Stimulated activated naive B cell treated with anti-CD40 and anti-IgM and Interleukin-4, amounts not matched to agents 10 μg/mL and 1 μg/mL and 100 μg/mL, for 72 hours (primary cell): ENCODE measurements at places on chromosomes 2 and 18.

- no peak for DNase-seq
Measured at GRCh38 chr2:109258376-109258775, 129.4 kb downstream of the SH3RF3 start.

GRCh38 chr2:220185766-220186305 is 558.4 kb downstream of the SLC4A3 start:
- DNase-seq, result no peak

DNA sequence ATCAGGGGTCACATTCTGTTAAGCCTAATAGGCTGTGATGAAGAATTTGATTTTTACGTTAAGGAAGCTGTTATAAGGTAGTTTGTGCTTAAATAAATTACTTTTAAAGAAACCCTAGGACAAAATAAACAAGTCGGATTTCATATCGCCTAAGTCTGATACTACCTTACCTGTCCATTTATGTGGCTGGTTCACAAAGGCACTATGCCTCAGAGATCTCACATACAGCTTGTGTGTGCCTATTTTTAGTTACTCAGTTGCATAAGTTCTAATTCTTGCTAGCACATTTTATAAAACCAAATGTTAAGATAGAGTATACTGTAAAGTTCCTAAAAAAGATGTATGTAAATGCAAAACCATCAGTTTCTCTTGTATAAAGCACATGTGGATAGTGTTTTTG is 40.0 kb downstream of the AGFG1 start:
- DNase-seq, result no peak

GRCh38 chr2:233385489-233386044 is 31.3 kb downstream of the DGKD start:
- DNase-seq, result peak; percentile 68

DNA sequence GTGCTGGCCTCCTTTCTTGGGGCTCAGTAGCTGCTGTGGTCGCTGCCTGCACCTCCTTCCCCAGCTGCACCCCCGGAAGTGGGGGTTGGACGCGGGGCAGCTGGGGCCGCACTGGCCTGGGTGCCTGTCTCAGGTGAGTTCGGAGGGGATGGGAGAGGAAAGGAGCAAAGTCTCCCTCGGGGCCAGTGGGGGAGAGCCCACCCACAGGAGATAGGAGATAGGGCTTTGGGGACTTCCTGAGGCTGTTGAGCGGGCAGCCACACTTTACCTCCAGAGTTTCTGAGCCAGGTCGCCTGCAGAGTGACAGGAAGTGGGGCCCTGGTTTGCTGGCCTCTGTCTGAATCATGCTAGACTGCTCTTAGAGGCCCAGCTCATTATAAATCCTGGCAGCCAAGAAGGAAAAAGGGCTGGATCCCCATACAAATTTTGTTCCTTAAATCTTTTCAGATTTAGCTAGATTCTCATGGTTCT is 8.1 kb downstream of the MBP start:
- DNase-seq, result no peak

- peak; percentile 67 for DNase-seq
Measured at GRCh38 chr18:76822506-76823160, at the start of gene ZNF236. TSS of gene ZNF236 (plus strand) at chr18:76822557. CDS start at chr18:76822608, 51 bp downstream.

GRCh38 chr2:112893752-112894151 is 17.2 kb upstream of the IL37 start:
- DNase-seq, result no peak

GRCh38 chr2:233342301-233342700 is 12.0 kb upstream of the DGKD start:
- no peak for DNase-seq

DNA sequence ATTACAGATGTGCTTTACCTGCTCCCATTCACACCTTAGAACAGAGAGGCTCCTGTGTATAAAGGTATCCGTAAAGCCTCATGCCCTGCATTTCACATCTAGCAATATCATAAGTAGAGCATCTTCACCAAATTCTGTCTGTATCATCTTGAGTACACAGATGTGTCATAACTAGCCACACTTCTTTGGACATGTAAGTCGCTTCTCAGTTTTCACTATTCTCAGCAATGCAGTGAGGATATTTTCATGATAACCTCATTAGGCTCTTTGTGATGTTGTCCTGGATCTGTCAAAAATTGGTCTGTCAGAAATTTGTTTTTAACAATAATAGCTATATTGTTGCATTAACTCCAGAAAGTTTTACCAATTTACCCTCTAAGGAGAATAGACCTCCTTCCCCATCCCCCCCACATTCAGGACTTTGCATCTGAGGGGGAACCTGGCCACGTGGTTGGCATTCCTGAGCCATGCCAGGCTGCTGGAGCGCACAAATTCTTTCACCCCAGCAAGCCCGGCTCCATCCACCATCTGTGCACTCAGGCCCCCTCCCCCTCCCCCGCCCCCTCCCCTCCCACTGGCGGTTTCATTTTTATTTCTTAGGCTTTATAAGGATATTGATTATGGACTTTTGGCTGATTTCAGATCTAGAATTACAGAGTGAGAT is 34.1 kb downstream of the AGAP1 start:
- no peak for DNase-seq

GRCh38 chr2:136191041-136191440 is 73.1 kb upstream of the CXCR4 start:
- no peak for DNase-seq

GRCh38 chr2:216478151-216478550 is 20.5 kb upstream of the RPL37A start:
- no peak for DNase-seq

GRCh38 chr2:238420878-238421694 is 5.6 kb upstream of the ASB1 start:
- no peak for DNase-seq

DNA sequence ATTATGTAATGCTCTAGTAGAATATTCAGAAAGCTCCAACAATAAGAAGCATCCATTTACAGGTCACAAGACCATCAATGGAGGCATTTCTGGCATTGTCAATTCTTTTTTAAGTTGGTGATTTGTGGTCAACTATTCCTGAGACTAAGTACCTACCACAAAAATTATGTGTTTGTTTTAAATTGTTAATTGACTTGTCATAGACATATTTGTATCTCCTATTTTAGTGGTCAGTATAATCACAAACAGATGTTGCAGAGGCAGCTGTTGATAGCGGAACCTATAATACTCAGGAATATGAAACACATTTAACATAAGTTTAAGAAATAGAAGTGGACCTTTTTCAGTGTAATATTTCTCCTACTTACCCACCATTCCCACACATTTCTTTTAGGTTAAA is 430.1 kb downstream of the CCDC85A start:
- no peak for DNase-seq

DNA sequence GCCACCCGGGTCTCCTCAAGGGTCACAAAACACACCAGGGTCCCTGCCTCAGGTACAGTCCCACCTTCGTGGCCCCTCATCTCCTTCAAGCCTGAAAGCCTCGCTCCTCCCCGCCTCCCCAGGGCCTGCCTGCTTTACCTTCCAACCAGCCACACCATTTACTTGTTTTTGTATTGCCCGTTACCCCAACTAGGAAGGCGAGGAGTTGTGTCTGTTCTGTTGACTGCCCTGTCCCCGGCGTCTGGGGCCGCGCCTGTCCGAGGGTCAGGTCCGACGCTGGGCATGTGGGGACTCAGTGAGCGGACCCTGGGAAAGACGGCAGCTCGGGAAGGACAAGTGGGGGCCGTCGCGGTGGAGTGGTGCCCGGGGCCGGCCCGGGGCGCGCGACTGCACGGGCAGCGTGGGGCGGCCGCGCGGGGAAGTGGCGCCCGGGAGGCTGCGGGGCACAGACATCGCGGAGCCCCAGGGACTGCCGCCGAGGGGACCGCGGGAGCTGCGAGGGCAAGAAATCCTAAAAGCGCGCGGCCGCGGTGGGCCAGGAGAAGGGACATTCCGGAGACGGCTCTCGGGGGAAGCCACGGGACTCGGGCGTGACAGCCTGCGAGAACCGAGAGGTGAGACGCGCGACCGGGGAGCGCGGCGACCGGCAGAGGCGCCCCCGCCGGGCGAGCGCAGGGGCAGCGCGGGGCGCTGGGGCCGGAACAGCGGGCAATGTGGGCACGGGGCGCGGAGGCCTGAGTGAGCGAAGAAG is 797 bp upstream of the GRHL1 start:
- peak; percentile 44 for DNase-seq

GRCh38 chr2:43082903-43083677 is 143.3 kb downstream of the ZFP36L2 start:
- DNase-seq, result no peak

GRCh38 chr2:119283873-119284331 is 60.3 kb downstream of the STEAP3 start:
- DNase-seq, result no peak

GRCh38 chr2:8986327-8986976 is 17.0 kb downstream of the MBOAT2 start:
- DNase-seq, result no peak

DNA sequence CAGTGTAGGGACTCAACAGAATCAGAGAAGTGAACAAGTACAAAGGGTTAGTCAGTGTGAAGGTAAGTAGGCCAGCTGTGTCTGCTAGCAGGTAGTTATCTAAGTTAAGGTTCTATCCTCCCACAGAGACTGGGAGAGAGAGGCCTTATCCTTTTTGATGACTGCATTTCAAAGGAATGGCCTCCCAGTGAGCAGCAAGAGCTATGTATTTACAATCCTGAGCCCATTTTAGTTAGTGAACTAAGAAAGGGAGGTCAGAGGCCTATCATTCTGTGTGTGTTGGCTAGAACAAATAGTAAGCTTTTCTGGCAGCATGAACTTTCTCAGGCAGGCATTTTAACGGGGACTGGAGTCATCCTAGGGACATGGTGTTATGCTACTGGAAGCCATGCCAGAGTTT is 182.9 kb downstream of the VWC2L start:
- DNase-seq, result no peak

GRCh38 chr18:33573193-33573592 is 4.8 kb upstream of the ASXL3 start:
- no peak for DNase-seq

DNA sequence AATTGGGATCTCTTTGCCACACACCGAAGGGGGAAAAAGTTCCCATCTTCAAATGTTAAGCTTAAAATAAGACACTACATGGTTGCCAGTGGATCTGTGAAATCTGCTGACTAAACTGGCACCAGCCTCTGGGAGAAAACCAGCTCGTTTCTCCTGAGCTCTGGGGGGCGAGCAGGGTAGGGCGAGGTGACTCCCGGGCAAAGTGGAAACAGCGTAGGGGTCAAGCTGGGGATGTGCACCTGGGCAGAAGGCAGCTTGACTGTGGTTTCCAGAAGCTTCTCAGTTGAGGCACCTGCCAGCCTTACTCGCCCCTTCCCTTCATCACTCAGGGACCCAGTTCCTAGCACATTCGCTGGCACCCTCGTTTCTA is 62.8 kb downstream of the SFXN5 start:
- no peak for DNase-seq

DNA sequence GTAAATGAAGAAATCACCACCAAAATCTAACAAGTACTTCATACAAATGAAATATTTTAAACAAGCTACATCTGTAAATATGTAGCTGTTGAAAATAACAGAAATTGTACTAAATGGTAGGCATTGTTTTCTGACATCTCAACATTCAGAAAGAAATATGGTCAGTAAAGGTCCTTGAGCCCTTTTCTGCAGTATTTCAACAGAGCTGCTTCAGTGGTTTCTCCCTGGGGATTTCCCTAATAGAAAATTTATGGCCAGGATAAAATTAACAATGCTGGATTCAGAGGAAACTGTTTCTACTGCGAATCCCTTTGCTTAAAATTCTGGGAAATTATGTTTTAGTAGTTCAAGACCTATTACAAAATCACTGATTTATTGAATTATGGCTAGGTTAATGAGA is 256.6 kb downstream of the PIEZO2 start:
- DNase-seq, result no peak

GRCh38 chr2:26043109-26043508 is 9.2 kb downstream of the RAB10 start:
- DNase-seq, result no peak

GRCh38 chr2:80548469-80548868 is 243.9 kb upstream of the LRRTM1 start:
- no peak for DNase-seq

- DNase-seq, result peak; percentile 39
Measured at GRCh38 chr2:8408560-8409460, 273.0 kb upstream of the ID2 start.

DNA sequence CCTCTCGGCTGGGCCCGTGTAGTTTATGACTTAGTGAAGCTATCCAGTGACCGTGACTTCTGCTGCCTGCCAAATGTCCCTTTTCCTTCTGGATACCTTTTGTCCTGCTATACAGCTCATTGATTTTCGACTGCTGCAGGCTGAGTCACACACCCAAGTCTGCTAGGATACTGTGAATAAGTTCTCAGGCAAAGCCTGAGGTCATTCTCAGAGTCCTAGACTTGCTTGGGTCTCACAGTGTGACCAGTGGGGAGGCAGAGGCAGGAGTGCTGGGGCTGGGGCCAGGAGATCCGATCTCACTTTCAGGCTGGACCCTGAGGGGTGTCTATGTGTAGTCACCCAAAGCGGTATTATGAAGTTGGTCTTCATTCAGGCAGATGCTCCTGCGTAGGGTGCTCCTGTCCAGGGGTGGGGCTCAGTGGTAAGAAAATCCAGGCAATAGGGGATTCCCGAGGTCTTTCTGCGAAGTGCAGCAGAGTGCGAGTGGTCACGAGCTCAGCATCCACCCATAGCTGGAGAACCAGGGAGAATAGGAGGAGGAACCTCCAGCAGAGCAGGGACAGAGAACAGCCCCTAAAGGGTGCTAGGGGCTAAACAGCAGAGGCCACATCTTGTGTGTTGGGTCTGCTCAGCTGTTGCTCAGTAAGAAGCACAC is 268.6 kb upstream of the NCKAP5 start:
- DNase-seq, result no peak

- DNase-seq, result no peak
Measured at GRCh38 chr18:74217476-74218143, 69.3 kb downstream of the TIMM21 start.

GRCh38 chr2:25557179-25558036 is 116.0 kb downstream of the DTNB start:
- DNase-seq, result no peak

GRCh38 chr18:75238100-75238499 is 27.5 kb downstream of the TSHZ1 start:
- DNase-seq, result no peak

GRCh38 chr2:118535818-118536212 is 311.6 kb downstream of the EN1 start:
- no peak for DNase-seq

- no peak for DNase-seq
Measured at GRCh38 chr2:142722086-142722485, 155.4 kb upstream of the KYNU start.

DNA sequence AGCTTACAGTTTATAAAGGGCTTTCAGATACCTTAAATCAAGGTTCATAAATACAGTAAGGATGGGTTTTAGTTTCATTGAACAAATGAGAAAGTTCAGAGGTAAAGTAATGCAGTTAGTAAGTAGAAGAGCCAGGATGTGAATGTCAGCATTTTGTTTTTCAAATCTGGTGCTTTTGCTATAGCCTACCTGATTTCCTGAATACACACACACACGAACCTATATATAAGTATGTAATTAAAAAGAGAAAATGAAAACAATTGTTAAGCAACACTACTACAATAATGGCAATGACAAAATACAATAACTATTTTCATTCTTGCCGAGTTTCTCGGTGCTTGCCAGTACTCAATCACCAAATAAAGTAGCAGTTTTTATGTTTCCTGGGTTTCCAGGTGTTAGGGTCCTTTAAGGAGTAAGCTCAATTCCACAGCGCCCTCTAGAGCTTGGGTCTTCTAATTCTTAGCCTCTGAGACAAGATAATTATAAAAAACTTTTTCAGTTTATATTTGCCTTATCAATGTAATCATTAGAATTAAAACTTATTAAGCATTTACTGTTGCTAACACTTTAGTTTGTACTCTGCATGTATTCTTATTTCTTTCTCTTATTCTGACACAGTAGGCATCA is 512.9 kb upstream of the ACVR2A start:
- DNase-seq, result no peak
